CD4-positive, alpha-beta memory T cell (primary cell): ENCODE measurements at places on chromosomes 7 and 10. TPM values are rescaled to one million over a fixed set of nuclear protein-coding genes. Genes with fewer than 3 reads are reported as not detected.

Gene KEL
- 0.61 TPM for total RNA-seq

Gene UPK3B
- 2.7 TPM for total RNA-seq

Gene MMS19
- 111 TPM for total RNA-seq

Gene GBX1
- total RNA-seq, result not detected

Gene CPA5
- not detected for total RNA-seq

Gene OLAH
- total RNA-seq, result not detected

Gene THSD7A
- total RNA-seq, result not detected

Gene PNLIPRP1
- total RNA-seq, result not detected

Gene PDE6C
- not detected for total RNA-seq

Gene AKR1C4
- not detected for total RNA-seq

Gene CCDC136
- total RNA-seq, result 20.4 TPM

Gene COL1A2
- not detected for total RNA-seq

Gene TAS2R39
- not detected for total RNA-seq
